ENCODE measurements at places on chromosomes 12 and 14.

GRCh38 chr12:85831327-85831990 lies 4.8 kb downstream of the RASSF9 start:
- no peak for DNase-seq

- DNase-seq: peak; percentile 61
These were observed 9.7 kb upstream of the RIN3 start for GRCh38 chr14:92503756-92504491.

DNA sequence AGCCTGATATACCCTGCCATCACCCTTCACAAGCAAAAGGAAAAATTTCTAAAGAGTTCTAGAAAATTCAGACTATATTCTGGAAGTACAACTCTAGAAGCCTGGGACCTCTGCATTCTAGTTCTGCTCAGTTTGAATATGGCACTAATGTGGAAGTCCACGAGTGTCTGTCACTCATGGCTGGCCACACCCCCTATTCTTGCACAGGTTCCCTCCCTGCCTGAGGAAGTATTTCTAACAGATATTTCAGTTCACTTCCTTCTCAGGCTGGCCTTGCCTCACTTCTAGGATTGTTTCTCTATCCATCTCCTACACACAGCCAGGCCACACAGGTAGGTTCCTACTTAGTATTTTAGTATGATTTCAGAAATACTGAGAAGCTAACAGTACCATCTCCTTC lies 67.4 kb downstream of the PHLDA1 start:
- DNase-seq: no peak

DNA sequence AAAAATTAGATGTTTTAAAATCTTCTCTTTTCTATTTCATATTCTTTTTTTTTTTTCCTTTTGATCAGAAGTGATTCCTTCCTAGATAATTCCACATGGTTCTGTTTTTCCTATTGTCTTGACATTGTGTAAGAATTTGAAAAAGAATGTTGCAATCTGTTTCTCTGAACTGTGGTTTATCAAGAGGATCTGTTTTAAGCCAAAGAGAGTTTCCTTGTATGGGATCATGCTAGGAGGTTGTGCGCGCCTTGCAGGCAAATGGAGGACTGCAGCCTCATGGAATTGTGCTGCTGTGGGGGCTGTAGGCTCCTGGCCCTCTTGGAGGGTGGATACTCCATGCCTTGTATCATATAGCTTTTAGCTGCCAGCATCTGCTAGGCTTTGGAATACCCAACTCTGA lies 43.3 kb upstream of the MBIP start:
- peak; percentile 5 for DNase-seq

GRCh38 chr14:74552623-74553022 lies 59.1 kb downstream of the ISCA2 start:
- no peak for DNase-seq

DNA sequence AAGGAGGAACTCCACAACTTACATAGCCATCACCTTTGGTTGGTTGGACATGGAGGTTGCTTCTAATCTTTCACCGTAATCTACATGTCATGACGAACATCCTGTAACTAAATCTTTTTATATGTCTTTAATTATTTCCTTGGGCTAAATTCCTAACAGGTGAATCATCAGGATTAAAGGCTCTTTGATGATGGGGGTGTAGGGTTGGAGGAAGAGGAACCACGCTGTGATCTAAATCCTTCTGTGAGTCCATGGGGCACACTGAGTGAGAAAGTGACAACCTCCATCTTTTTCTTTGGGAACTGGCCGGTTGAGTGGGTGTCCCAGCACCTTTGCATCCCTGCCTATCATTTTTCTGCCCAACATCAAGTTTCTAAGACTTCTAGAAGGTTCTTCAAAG lies 31.1 kb upstream of the MAP1LC3B2 start:
- no peak for DNase-seq

DNA sequence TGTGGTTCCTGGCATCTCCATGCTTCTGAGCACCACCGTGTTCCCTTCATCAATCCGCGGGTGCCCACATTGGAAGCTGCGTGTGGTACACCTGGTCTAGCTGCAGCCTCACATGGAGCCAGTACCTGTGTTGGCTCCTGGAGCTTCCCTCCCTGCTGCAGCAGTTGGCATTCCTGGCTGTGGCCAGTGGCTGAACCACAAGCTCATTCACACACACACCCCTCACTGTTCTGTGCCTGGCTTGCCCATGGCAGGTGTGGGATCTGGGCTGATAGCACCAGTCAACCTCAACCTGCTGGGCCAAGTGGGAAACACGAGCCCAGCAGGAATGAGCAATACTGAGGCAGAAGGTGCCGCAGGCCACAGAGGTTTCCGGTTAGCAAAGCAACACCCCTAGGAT lies 256.2 kb upstream of the LRFN5 start:
- DNase-seq: no peak

- DNase-seq: no peak
These were observed 176.3 kb upstream of the GSC start for GRCh38 chr14:94946244-94946643.

- DNase-seq: no peak
These were observed 19.4 kb upstream of the EIF5 start for GRCh38 chr14:103314496-103315277.

- no peak for DNase-seq
These were observed 8.1 kb upstream of the GLTP start for GRCh38 chr12:109888179-109889020.

GRCh38 chr12:33006106-33006505 lies 109.5 kb upstream of the PKP2 start:
- no peak for DNase-seq

DNA sequence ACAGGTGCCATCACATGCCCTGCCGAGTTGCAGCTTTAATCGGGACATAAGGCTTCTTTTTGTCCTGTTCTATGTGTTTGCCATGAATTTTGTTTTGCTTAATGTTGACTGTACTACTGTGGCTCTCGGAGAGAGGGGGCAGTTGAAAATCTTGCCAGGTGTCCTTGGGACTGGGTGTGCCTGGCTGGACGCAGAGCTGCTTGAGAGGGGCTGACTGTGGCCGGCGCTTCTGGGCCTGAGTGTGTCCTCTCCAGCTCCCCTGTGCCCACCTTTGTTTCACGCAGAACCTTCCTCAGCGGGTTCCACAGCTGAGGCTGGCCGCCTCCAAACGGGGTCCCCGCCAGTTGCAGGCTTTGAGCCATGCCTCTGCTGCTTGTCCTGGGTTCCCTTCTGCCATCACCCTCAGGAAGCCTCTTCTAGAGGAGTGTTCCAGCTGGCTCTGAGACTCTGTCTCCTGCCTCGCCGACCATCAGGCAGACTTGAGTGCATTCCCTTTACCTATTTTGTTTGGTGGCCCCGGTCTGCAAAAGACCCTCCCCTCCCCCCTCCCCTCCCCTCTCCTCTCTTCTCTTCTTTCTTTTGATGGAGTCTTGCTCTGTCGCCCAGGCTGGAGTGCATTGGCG lies 49.7 kb downstream of the DDX51 start:
- DNase-seq: no peak
